NCI-H1092 (cell line): ENCODE measurements at places on chromosomes 16 and 17.

- DNase-seq: no peak
Observed at GRCh38 chr16:16116841-16117240, 106.5 kb downstream of the ABCC6 start.

DNA sequence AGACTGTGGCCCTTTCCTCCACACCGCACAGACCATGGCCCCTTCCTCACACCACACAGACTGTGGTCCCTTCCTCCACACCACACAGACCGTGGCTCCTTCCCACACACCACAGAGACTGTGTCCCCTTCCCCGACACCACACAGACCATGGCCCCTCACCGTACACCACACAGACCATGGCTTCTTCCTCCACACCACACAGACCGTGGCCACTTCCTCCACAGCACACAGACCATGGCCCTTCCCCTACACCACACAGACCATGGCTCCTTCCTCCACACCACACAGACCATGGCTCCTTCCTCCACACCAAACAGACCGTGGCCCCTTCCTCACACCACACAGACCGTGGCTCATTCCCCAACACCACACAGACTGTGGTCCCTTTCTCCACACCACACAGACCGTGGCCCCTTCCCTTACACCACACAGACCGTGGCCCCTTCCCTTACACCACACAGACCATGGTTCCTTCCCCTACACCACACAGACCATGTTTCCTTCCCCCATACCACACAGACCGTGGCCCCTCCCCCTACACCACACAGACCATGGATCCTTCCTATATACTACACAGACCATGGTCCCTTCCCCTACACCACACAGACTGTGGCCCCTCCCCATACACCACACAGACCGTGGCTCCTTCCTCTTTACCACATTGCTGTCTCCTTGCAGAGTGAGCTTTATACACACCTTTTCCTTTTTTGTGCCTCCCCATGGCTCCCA is 297.5 kb upstream of the FOXF1 start:
- DNase-seq: no peak

DNA sequence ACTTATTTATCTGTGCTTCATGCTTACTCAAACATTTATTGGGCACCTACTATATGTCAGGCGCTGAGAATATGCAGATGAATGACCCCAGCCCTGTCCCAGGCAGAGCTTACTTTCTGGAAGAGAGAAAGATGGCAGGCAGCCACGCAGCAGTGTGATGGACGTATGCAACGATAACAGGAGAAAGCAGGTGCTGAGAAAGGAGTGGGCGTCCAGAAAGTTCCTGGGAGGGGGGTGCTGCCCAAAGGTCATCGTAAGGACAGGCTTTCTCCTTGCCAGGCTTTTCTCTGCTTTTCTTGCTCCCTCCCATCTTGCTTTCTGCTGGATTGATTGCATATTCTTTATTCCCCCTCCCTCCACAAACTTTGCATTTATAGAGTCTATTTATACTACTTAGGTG is 124.5 kb downstream of the GAS7 start:
- DNase-seq: no peak

DNA sequence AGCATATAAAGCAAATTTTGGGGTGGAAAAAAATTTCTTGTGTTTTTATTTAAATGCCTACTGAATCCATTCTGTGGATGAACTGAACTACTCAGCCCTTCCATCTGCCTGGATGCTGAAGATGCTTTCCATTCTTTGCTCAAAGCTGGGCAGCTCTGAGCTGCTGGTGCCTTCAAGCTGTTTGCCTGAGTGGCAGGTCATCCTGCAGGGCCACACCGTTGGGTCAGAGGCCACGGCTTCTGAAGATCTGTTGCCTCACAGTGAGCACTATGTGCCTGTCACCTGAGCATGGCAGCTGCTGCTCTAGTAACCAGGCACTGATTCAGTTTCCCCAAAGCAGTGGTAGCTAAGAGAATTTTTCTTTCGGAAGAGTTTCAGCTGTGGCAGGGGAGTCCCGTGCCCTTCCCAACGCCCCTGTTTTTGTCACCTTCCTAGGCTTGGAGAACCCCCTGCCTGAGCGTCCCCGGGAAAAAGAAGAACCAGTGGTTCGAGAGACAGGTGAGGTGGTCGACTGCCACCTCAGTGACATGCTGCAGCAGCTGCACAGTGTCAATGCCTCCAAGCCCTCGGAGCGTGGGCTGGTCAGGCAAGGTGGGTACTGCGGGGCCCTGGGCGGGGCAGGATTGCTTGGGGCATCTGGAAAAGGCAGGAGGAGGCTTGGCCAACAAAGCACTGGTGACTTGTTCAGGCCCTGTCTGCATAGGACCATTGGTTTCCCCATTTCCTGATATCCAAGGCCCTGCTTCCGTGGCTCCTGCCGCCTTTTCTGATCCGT is 8.5 kb downstream of the PLK1 start:
- DNase-seq: no peak

- no peak for DNase-seq
Observed at GRCh38 chr16:88685156-88686061, 898 bp downstream of the SNAI3 start.

DNA sequence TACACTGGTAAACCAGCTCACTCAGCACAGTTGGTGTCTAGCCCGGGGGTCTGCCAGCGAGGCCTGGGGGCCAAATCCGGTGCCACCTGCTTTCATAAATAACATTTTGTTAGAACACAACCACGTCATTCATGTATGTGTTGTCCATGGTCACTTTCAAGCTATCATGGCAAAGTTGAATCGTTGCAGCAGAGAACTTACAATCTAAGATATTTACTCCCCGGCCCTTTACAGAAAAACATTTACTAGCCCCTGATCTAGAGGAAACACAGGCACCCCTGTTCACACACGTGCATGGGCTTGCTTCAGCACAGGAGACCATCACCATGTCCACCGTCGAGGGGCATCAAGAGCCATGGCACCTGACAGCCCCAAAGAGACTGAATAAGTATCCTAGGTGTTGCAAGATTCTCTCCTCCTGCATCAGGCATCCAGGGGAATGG is 111.4 kb upstream of the DNAH9 start:
- DNase-seq: no peak

- DNase-seq: no peak
Observed at GRCh38 chr17:10171581-10171981, 26.8 kb downstream of the GAS7 start.

- no peak for DNase-seq
Observed at GRCh38 chr16:79041206-79041605, 559.3 kb downstream of the MAF start.

DNA sequence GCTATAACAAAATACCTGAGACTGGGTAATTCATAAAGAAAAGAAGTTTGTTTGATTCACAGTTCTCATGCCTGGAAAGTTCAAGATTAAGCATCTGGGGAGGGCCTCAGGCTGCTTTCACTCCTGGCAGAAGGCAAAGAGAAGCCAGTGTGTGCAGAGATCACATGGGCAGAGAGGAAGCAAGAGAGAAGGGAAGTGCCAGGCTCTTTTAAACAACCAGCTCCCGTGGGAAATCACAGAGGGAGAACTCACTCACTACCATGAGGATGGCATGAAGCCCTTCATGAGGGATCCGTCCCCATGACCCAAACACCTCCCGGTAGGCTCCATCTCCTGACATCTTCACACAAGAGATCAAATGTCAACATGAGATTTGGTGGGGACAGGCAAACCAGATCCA is 501.6 kb downstream of the MAF start:
- no peak for DNase-seq

- DNase-seq: no peak
Observed at GRCh38 chr17:55005520-55005919, 37.0 kb downstream of the STXBP4 start.

GRCh38 chr16:65704866-65705265 is 583.0 kb upstream of the CDH11 start:
- DNase-seq: no peak

- no peak for DNase-seq
Observed at GRCh38 chr17:8843344-8843743, 24.1 kb downstream of the PIK3R6 start.

GRCh38 chr16:84270071-84270470 is 24.6 kb upstream of the WFDC1 start:
- DNase-seq: no peak

DNA sequence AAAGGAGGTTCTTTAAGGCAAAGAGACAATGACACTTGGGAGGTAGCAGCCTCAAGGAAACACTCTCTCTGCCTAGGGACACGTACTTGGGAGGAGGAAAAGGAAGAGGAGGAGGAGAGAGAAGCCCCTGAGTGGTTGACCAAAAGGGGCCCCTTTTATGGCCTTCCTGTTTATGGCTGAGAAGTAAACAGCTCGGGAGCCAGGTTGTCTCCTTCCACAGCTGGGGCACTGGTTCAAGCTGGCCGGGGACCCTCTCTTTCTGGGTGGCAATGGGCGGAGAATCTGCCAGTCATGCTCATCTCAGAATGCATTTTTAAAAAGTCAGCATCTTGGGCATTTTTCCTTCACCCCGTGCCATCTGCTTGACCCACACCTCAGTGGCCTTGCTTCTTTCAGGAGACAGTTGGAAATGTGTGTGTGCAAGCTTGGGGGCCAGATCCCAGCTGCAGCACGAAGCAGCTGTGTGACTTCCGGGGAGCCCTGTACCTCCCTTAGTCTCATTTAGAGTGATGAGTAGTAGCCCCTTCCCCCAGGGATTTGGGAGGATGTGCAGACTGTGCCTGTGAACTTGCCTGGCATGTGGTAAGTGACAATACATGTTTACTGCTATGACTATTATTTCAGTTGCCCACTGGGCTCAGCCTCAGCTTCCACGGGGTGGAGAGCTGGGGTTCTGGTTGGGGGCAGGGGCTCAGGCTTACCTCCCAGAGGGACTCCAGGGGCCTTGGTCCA is 33.8 kb upstream of the SALL1 start:
- no peak for DNase-seq

GRCh38 chr16:27481282-27481934 is 68.3 kb downstream of the GTF3C1 start:
- no peak for DNase-seq

- no peak for DNase-seq
Observed at GRCh38 chr16:64475627-64476351, 646.1 kb downstream of the CDH11 start.

DNA sequence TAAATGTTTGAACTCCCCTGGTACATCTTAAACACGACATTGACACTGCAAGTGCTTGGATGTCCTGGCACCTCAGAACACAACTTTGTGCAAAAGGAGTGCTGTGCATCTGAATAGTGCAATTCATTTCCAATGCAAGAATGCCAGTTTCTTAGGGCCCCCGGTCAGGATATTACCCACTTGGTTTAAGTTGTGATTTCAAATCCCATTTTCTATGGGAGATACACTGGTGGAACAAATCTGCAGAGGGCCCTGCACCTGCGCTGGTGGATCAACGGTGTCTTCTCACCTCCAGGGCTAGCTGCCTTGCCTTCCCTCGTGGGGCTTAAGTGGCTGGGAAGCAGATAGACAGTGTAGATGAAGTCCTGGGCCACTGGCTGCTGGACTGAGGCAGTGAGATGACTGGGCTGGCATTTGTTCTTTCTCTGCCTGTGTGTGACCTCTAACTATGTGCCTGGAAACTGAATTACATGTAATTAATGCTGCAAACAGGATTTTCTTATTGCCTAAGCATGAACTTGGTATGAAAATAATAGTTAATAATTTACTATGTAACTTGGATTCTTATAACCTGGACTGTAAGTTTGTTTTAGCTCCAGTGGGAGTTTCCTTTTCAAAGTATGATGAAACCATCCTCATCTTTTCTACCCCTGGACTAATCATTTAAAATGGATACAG is 20.9 kb downstream of the HAPSTR1 start:
- DNase-seq: no peak

GRCh38 chr17:10048629-10049350 is 143.7 kb upstream of the RCVRN start:
- no peak for DNase-seq

- DNase-seq: no peak
Observed at GRCh38 chr16:69049603-69050375, 55.7 kb upstream of the HAS3 start.

- no peak for DNase-seq
Observed at GRCh38 chr16:47858333-47858982, 297.3 kb downstream of the ABCC12 start.

- DNase-seq: no peak
Observed at GRCh38 chr16:13864689-13865088, 55.3 kb upstream of the ERCC4 start.

- no peak for DNase-seq
Observed at GRCh38 chr17:82662711-82663261, 14.5 kb upstream of the WDR45B start.

DNA sequence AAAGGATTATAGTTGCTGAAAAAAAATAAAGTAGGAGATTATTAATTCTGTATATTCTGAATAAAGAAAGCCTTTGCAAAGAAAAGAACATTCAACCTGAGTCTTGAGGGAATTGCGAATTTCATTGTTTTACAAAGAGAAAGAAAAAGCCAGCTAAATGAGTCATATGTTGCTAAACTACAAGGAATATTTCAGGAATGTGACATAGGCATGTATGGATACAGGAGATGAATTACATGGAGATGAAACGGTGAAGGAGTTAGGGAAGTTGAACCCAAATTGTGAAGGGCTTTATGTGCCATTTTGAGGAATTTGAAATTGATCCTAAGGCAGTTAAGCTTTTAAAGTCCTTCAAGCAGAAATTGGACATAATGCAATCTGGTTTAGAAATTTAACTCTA is 177.3 kb upstream of the RBL2 start:
- no peak for DNase-seq

GRCh38 chr17:1755827-1756262 is 6.0 kb upstream of the SERPINF1 start:
- no peak for DNase-seq

DNA sequence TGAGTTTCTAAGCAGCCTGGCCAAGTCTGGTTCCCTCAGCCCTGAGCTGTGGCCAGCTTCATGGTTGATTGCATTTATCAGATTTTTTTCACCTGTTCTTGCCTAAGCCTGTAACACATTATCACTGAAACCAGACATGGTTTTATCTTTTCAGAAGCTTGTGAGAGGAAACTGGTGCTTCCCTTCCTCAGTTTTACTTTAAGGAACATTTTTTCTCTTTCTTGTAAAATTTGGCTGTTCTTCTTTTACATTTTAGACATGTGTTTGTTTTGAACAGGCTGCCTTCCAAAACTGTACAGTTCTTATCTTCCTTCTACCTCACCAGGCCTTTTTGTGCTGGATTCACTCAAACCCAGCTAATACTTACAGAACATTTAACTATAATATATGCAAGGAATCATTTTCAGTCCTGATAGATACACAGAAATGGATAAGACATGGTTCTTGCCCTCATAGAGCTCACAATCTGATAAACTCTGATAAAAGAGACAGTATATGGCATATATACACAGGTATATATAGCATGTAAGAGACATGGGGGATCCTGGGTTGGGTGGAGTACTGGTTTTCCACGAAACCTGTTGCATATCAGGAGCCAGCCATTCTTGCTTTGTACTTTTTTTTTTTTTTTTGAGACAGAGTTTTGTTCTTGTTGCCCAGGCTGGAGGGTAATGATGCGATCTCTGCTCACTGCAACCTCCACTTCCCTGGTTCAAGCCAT is 44.5 kb downstream of the ZNRF1 start:
- DNase-seq: peak; percentile 15
